ENCODE measurements at places on chromosomes 1 and 21.
A peak's percentile ranks its signal among the peaks of the same experiment; 100 is the strongest.

- peak; percentile 21 for DNase-seq
Observed at GRCh38 chr21:38913120-38913892, 107.6 kb downstream of the ETS2 start.

GRCh38 chr1:9755441-9755995 is 68.2 kb downstream of the CLSTN1 start:
- DNase-seq: no peak

- DNase-seq: peak; percentile 36
Observed at GRCh38 chr1:171954361-171954760, 113.1 kb downstream of the DNM3 start.

DNA sequence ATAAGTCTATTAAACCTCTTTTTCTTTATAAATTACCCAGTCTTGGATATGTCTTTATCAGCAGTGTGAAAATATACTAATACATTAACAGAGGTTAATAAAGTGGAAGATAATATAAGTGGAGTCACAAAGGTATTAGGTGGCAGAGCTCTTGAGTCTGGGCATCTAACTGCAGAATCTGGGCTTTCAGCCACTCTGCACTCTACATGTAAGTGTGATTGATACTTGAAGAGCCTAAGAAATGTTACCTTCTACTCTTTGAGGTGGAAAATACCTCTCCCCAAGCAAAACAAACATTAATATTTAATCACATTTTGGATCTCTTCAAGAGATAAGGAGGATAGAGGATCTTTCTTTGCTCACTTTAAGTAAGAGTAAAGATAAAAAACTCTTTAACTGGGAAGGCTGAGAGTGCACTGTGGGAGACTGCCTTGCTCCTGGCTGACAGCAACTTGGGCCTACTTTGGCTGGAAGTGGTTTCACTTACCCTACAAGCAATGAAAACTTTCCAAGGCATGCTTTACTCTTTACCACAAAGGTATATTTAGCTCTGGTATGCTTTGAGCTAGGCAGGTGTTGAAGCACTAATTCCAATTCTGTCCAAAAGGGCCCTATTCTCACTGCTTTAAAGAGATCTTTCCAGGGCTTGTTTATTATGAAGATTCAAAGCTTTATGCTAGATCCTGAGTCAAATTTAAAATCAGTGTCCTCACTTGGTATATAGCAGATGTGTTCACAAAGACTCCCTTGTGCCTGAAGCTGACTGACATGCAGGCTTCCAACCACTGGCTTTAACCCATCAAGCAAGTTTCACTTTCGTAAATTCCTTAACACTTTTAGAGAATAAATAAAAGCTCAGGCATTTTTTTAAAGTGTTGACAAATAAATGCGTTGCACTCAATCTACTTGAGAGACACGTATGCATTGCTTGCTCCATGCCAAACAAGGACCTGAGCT is 245.3 kb upstream of the ZP4 start:
- no peak for DNase-seq

GRCh38 chr1:68218490-68218889 is 13.8 kb downstream of the WLS start:
- no peak for DNase-seq

GRCh38 chr21:36654324-36654723 is 44.6 kb upstream of the SIM2 start:
- DNase-seq: no peak

DNA sequence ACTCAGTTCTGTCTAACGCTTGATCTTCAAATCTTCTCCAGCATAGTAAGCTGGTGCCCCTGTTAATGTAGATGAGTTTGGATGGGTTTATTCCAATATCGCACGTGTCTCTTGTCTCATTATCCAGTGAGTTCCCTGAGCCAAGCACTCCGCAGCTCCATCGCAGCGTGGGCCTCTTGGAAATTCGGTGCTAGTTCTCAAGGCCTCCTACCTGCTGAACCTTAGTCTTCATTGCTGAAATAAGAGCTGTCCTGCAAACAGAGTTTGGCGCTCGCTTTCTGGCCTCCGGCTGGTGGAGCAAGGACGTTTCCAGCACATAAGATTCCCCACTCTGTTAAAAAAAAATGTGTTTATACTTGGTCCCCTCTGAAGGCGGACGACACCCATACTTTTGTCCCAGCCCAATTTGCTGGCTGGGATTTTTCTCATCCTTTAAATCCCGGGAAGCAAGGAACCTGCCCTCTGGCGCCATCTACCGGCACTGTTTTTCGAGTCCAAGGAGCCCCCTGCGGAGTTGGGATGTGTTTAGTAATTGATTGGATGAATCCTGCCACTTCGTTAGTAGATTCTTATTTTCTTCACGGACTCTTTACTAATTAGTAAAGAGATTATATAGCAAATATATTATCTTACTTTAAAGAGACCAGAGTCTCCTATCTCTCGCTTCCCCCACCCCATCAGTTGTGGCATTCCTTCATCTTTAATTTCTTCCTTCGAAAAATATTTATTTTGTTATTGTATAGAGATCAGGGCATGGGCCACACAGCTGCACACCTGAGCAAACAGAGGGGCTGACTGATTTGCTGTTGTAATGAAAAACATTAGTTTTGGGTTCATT is 14.7 kb downstream of the JUN start:
- no peak for DNase-seq

GRCh38 chr1:34162852-34163766 is 1.9 kb downstream of the CSMD2 start:
- DNase-seq: no peak
